ENCODE measurements at places on chromosomes 16 and 17. TPM values are rescaled to one million over a fixed set of nuclear protein-coding genes. Genes with fewer than 3 reads are reported as not detected.

Gene CA7
- total RNA-seq, result not detected

Gene NHERF1
- total RNA-seq, result 568 TPM

Gene FSCN2
- total RNA-seq, result 1.4 TPM

Gene CBFA2T3
- total RNA-seq, result 5.2 TPM

Gene PSKH1
- 31.6 TPM for total RNA-seq

Gene CCL7
- total RNA-seq, result not detected

Gene BTBD17
- not detected for total RNA-seq

Gene C17orf113
- total RNA-seq, result 1.6 TPM

Gene CSF3
- total RNA-seq, result not detected
